Sigmoid colon (tissue), 7 donors: ENCODE measurements at places on chromosomes 5 and 9. TPM values are rescaled to one million over a fixed set of nuclear protein-coding genes. Genes with fewer than 3 reads are reported as not detected.

- no peak for DNase-seq
Measured at GRCh38 chr5:88515881-88516819, 247.5 kb upstream of the TMEM161B start.

GRCh38 chr9:8241201-8241600, 441.6 kb upstream of the DMAC1 start:
- no peak for DNase-seq

DNA sequence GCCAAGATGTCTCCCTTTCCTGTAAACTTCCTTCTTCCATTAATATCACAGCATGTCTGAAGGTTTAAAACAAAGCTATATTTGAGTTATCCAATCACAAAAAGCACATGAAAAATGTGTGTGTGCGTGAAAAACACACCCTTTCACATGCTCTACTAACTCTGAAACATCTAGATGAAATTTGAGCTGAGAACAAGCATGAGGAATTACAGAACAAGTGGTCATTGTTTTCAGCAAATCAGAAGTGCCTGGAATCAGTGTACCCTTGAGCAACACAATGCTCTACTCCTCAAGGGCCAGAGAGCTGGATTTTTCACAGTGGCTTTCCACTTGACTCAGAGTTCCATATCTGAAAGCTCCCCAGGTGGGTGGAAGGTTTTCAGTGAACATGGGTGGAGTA, 255.9 kb downstream of the PSAT1 start:
- no peak for DNase-seq

DNA sequence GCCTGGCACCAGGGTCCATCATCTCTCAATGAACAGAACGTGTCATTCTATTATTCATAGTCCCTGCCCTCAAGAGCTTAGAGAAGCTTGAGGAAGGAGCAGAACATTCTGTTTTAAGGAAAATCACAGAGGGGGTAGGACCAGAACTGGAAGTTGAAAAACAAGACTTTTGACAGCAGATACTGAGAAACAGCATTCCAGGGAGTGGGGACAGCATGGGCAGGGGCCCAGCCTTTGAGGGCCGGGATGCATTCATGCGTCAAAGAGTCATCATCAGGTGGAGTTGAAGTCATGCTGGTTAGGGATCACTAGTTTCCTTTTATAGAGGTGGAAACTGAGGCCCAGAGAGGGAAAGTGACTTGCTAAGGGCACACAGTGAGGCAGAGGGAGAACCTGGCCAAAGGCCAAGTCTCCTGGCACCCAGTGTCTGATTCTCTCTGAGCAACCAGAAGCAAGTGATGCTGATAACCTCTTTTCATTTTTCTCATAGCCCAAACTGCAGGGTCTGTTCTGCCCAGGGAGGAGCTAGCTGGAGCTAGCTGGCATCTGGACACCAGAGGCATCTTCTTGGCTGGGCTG, 41.5 kb upstream of the STXBP1 start:
- no peak for DNase-seq

DNA sequence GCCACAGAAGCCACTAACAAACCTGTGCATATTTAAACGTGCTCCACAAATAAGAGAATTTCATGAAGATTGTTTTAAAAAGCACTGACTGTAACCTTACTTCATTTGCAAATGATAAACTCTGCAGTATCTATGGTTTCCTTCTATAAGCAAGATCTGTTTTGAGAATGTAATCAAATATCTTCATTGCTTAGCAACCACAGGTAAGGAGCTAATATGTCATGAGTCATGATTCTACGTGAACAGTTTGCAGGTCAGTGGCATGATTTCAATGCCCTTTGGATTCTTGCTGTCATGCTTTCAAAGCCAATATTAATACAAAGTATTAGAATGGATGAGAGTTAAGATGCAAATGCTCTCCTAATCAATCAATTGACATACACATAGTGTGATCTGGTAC, 325.0 kb downstream of the EDIL3 start:
- no peak for DNase-seq

GRCh38 chr5:103034662-103035392, 85.1 kb downstream of the GIN1 start:
- DNase-seq, result no peak

DNA sequence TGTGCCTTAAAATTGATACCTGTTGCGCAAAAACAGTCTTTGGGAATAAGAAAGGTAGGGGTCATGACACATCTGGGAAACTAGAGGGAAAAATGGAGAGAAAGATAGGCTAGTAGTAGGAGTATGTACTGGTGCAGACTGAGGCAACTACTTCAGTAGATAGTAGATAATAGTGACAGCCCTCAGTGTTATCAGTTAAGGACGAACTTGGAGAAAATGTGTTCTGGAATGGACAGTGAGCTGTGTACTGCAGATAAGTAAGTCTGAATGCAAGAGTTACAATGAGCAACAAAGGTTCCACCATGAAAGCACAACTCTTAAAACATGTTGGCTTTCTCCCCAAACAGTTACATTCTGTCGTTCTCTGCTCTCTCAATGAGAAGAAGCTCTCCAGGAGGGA, 6.5 kb upstream of the INSL6 start:
- no peak for DNase-seq

GRCh38 chr9:137221506-137222111, 431 bp downstream of the RNF208 start:
- DNase-seq, result no peak

- peak; percentile 56 for DNase-seq
Measured at GRCh38 chr9:93654351-93654961, 78.1 kb downstream of the PHF2 start.

GRCh38 chr5:135154961-135155360, 120.9 kb upstream of the PITX1 start:
- no peak for DNase-seq

DNA sequence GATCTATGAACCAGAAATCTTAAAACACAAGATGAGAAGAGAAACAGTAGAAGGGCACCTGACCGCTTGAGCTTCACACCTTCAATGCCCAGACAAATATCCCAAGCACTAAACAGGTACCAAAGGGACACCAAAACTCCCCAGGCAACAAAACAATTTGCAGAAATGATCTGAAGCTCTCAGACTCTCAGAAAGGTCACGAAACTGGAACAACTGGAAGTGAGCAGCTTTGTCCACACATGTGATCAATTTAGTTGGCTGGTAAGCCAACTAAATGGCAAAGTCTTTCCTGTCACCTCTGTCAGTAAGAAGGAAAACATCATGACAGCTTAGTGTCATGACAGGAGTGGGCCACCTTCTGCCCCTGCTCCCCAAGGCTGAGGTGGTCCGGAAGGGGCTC, 4.1 kb downstream of the IPPK start:
- no peak for DNase-seq

DNA sequence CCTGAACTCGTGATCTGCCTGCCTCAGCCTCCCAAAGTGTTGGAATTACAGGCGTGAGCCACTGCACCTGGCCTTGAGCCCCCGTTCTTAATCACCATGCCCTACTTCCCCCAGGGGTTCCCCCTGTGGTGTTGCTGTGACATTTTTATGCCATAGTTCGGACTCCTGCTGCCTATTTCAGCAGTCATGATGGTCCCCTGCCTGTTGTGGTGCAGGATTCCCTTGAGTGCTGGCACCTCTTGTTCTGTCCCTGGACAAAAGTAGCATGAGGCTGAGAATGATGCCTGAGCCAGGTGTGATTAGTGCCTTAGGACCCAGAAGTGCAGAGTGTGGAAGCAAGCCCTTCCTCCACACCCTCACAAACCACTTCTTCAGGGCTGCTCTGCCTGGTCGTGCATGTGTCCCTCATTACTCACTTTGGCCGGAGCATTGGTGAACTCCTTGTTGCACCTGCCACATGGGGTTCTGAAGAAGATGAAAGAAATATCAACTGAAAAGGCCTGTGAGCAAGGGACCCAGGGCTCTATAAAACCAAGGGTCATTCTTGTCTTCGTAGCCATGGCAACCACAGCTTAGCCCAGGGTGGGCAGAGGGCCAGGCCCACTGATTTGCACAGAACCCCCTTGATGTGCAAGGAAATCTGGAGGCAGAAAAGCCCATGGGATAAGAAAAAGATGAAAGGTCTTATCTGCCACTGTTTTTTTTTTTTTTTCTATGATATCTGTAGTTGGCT, 228.0 kb downstream of the NTRK2 start:
- DNase-seq, result no peak

- no peak for DNase-seq
Measured at GRCh38 chr5:10064546-10065195, 185.0 kb downstream of the ATPSCKMT start.

DNA sequence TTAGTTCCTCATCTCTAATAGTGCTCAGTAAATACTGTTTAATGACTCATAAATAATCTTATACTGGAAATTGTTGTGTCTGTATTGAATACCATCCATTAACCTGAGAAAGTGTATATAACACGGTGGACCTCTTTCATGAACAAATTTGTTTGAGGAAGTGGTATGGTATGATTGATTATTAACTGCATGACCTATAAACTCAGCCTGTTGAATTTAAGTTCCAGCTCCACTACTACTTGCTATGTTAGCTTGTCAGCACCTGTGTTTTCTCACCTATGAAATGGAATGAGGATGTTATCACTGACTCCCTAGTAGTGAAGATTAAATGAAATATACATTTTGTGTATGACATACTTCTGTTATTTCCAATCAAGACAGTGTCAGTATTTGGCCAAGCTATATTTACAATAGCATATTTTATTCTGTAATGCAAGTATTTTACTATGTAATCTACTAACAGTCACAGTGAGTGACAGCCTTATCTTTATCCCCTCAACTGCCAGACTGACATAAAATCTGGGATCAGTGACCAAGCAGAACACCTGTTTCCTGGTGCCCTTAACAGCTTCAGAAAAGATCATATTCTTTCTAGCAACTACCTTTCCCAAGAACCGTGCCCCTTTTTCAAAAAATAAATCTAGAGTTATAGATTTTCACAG, 77.3 kb upstream of the ITGA1 start:
- DNase-seq, result no peak

GRCh38 chr5:57887851-57888621, 405.4 kb upstream of the ACTBL2 start:
- DNase-seq, result no peak

DNA sequence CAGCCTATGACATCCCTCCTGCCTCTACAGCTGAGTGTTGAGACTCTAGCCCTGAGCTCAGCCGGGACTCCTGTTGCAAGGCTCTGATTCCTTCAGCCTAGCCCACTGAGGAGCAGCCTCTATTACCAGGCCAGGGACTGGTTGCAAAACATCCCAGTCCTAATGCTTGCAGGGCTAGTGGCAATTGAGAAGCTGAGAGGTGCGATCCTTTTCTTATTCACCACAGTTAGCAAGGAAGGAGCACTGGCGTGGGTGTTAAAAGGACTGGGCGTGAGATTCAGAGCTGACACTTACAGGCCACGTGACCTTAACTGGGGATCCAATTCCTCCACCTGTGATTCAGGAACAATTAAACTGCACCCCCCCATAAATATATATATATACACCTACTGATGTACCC, 58.8 kb downstream of the GARNL3 start:
- DNase-seq, result no peak

- no peak for DNase-seq
Measured at GRCh38 chr5:56006094-56006493, 11.3 kb upstream of the IL6ST start.

- DNase-seq, result peak; percentile 65
Measured at GRCh38 chr9:113650207-113651131, 186.9 kb downstream of the RGS3 start.

GRCh38 chr9:18343784-18344183, 130.2 kb upstream of the ADAMTSL1 start:
- DNase-seq, result no peak

Gene TEX48
- total RNA-seq, result not detected

Gene PCDHA5
- 1.7 TPM for total RNA-seq

Gene AHRR
- not detected for total RNA-seq

Gene FBXO4
- 10.0 TPM for total RNA-seq

Gene RCL1
- total RNA-seq, result 19.7 TPM

Gene TAF11L10
- not detected for total RNA-seq

Gene TAF11L5
- not detected for total RNA-seq

Gene GNAQ
- 56.7 TPM for total RNA-seq

Gene SHOC1
- not detected for total RNA-seq

Gene MOB3B
- total RNA-seq, result 6.9 TPM

Gene BTF3
- 722 TPM for total RNA-seq
